ENCODE measurements at places on chromosomes 4 and X. TPM values are rescaled to one million over a fixed set of nuclear protein-coding genes. Genes with fewer than 3 reads are reported as not detected.

PGAM4 gene
- total RNA-seq = not detected

- H3K4me1 ChIP-seq = no peaks in the 10 kb centered on the region
- no peaks in the 10 kb centered on the region for H3K36me3 ChIP-seq
- no peak overlapping the region for H3K27ac ChIP-seq
- no peak for DNase-seq
These were observed 45.0 kb upstream of the RAB40AL start for GRCh38 chrX:102892103-102892502.

DNA sequence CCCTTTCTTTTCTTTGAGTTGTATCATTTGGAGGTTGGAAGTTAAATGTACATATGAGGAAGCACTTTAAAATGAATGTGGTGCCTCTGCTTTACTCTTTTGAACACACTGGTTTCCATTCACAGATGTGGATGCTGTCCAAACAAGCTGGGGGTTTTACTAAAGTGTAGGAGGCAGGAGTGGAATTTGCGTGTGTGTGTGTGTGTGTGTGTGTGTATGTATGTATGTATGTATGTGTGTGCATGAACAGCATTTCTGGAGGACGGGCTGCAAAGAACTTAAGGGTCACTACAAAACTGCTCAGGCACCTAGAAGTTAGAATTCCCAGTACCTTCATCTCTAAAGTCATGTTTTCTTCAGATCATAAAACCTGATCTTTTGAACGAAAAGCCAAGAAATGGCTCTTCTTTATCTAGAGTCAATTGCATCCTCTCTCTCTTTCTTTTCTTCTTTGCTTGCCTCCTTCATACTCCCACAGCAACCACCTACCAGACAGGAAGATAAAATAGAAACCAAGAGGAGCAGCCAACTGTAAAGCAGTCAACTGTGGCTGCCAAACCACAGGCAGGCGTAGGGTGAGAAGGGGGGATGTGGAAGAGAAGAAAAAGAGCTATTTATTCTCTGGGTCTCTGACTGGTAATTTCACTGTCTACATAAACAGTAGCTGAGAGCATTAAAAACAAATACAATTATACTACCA, 177.0 kb upstream of the RASGEF1B start:
- no peak overlapping the region for H3K27ac ChIP-seq
- H3K36me3 ChIP-seq = no peaks in the 10 kb centered on the region
- DNase-seq = peak; percentile 55

- H3K27ac ChIP-seq = no peak overlapping the region
- H3K27me3 ChIP-seq = no peaks in the 10 kb centered on the region
- no peak for DNase-seq
- H3K36me3 ChIP-seq = no peaks in the 10 kb centered on the region
- no peak overlapping the region for H3K4me3 ChIP-seq
- H3K4me1 ChIP-seq = no peaks in the 10 kb centered on the region
These were observed 80.2 kb upstream of the MAMLD1 start for GRCh38 chrX:150282953-150283352.

ATP8A1 gene
- 4.8 TPM for total RNA-seq

- no peak for DNase-seq
- H3K4me1 ChIP-seq = no peaks in the 10 kb centered on the region
- no peak overlapping the region for H3K27ac ChIP-seq
These were observed 87.0 kb downstream of the FHDC1 start for GRCh38 chr4:153023139-153023538.

- H3K27ac ChIP-seq = no peak overlapping the region
- peak; percentile 92 for DNase-seq
- H3K36me3 ChIP-seq = no peaks in the 10 kb centered on the region
- no peak overlapping the region for H3K4me3 ChIP-seq
- H3K4me1 ChIP-seq = peaks cover 4% of the 10 kb centered on the region
These were observed 15.1 kb downstream of the TEC start for GRCh38 chr4:48254381-48255071.

- no peak overlapping the region for H3K27ac ChIP-seq
- H3K27me3 ChIP-seq = no peaks in the 10 kb centered on the region
- no peak overlapping the region for H3K4me3 ChIP-seq
- no peak for DNase-seq
These were observed 3.9 kb upstream of the PDE6B start for GRCh38 chr4:621296-622070.

- H3K27me3 ChIP-seq = no peaks in the 10 kb centered on the region
- H3K4me1 ChIP-seq = no peaks in the 10 kb centered on the region
- no peak overlapping the region for H3K4me3 ChIP-seq
These were observed 134.8 kb downstream of the HS3ST1 start for GRCh38 chr4:11293866-11294265.

GRCh38 chr4:6377626-6378492, 94.6 kb downstream of the PPP2R2C start:
- H3K27me3 ChIP-seq = no peaks in the 10 kb centered on the region
- no peaks in the 10 kb centered on the region for H3K4me1 ChIP-seq
- H3K4me3 ChIP-seq = no peak overlapping the region

GRCh38 chr4:2858451-2859217, 15.0 kb downstream of the ADD1 start:
- peaks cover 2% of the 10 kb centered on the region for H3K36me3 ChIP-seq
- H3K27ac ChIP-seq = peak overlapping the region; percentile 30

All from fibroblast of lung (primary cell).